ENCODE measurements at places on chromosomes 12 and 14.

GRCh38 chr12:41325336-41325735 is 137.2 kb downstream of the PDZRN4 start:
- DNase-seq, result no peak

DNA sequence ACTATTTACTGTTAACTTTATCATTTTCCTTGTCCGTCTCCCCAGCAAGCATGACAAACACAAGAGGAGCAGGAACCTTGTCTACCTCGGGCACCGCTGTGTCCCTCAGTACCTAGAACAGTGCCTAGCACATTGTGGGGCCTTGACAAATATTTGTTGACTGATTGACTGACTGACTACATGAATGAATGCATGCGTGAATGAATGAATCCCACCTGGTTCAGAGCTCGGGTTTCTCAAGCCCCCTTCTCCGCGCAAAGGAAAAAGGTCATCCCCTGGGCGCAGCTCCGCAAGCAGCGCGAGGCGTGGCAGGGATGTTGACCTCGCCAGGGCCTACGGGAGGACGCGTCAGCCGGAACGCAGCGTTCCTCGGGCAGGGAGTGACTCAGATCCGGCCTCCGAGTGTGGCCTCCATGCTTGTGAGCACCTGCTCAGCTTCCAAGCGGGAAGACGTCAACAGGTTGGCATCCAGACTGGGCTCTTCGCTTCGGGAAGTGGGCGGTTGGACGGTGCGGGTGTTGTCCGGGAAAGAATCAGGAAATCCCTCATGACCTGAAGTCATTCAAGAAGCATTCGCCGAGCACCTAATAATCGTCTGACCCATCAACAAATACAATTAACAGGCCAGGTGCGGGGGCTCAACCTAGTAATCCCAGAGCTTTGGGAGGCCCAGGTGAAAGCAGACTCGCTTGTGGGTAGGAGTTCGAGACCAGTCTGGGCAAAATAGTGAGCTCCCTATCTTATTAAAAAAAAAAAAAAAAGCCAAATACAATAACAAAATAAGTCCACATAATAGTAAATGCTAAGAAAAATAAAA is 13.9 kb upstream of the UBC start:
- no peak for DNase-seq

DNA sequence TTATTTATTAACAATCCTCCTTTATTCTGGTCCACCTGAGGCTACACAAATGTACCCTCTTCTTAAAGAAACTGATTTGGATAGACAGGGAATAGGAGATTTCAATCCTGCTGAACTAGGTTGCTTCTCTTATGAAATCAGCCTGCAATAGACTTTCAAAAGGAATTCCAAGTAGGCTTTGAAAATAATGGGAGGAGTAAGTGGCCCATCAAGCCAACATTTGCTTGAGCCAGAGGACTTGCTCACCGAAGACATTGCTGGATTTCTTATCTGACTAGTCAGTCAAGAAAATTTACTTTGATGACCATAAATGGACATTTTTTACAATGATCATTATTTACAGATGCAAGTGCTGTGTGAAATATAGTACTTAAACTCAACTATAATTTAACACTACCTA is 82.8 kb upstream of the RASSF8 start:
- DNase-seq, result no peak

GRCh38 chr12:132030367-132031038 is 80.8 kb downstream of the EP400 start:
- no peak for DNase-seq

DNA sequence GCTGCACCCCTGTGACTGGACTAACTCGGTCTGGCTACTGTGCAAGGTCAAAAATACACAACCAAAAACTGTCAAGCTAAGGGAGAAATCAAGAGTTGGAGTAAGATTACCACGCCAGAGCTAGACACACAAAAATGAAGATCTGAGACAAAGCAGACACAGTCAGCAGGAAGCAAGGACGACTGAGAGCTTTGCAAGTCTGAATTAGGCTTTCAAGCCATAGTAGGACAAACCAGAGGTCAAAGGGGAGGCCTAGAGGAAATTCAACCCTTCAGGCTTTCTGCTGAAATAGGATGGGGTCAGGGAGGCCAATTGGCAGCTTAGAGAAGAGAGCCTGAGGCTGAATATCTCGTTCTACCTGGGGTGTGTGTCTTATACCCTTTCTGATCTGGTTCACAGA is 117.3 kb downstream of the LLPH start:
- no peak for DNase-seq

GRCh38 chr12:107233551-107233950 is 140.2 kb upstream of the CRY1 start:
- no peak for DNase-seq

- DNase-seq, result no peak
These were observed 1.1 kb upstream of the RHOF start for GRCh38 chr12:121794534-121795033.

GRCh38 chr12:82326905-82327503 is 31.2 kb downstream of the CCDC59 start:
- no peak for DNase-seq

DNA sequence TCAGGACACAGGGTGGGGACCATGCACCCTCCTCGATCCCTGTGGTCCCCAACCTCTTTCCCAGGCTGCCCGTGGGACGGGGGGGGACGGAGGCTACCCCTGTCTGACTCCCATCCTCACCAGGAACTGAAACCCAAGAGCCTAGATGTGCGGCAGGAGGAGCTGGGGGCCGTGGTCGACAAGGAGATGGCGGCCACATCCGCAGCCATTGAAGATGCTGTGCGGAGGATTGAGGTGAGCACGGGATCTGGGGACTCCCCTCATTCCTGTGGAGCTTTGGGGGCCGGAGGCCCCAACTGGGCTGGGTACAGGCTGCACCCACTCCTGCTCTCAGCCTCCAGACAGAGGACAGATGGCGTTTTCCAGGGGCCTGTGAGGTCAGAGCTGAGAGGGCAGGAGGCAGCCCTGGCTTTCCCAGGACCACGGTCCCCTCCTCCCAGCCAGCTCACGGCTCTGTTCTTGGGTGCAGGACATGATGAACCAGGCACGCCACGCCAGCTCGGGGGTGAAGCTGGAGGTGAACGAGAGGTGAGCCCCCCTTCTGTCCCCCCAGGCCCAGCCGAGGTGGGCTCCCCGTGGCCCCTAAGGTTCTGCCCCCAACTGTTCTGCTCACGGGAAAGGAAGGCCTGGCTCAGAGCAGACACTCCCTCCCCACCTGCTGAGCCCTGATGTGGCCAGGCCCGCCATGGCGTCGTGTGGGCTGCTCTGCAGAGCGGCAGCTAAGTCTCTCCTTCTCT is 24.2 kb downstream of the HIP1R start:
- no peak for DNase-seq

DNA sequence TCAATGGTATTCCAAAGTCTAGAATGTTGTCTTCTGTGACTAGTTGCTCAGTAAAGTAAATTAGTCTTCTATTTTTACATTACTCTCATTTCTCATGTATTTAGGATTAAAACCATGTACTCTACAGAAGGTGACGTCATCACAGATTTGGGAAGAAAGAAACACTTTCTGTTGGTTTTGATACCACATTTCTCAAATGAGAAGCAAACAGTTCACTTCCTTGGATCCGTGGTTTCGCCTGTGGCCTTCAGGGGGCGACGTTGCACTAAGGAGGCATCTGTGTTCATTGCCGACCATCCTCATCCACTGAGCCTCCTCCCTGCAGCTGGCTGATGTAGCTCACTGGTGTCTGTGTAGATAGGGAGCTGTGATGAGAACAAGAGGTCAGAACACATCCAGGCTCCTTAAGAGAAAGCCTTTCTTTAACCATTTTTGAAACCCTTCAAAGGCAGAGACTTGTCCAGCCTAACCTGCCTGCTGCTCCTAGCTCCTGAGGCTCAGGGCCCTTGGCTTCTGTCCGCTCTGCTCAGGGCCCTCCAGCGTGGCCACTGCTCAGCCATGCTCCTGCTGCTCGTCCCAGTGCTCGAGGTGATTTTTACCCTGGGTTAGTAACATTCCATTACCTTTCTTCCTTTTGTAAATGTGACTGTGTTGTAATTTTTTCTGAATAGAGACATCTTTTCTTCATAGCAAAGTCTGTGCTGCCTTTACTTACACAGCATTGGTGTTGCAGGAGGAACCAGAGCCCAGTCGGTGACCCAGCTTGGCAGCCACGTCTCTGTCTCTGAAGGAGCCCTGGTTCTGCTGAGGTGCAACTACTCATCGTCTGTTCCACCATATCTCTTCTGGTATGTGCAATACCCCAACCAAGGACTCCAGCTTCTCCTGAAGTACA is 220.6 kb upstream of the OR4E1 start:
- DNase-seq, result peak; percentile 30

DNA sequence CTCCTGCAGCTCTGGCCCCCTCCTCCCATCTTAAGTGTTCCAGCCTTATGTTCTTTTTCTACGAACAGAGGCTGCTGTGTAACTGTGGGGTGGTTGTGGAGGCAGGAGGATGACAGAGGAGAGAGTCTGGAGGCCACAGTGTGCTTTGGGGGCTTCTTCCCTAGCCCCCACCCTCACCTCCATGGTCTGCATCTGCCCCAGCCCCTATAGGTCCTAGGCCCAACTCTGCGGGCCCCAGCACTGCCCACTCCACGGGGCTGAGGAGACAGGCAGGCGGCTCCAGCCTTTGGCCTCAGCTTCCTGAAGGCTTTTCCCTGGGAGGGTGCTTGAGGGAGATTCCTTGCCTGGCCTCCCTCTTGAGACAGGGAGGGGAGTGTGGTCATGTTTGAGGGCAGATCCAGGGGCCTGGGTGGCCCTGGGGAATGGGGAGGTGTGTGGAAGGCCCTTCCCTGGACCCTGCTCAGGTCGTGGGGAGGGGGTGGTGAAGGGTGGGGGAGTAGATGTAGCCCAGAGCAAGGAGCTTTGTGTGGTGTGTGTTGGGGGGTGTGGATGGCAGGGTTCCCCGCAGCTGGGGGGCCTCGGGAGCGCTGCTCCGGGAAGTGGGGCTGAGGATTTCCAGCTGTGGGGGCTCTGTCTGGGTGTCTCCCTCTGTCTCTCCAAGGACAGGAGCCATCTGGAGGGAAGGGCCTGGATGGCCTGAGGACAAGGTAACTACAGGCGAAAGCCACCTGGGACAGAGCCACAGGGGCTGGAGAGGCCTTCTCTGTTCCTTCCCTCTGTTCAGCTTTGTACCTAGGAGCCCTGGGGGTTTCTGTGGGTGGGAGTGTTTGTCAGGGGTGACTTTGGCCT is 1.1 kb downstream of the SMIM41 start:
- no peak for DNase-seq

GRCh38 chr12:123263196-123263817 is 8.3 kb downstream of the CDK2AP1 start:
- DNase-seq, result no peak

DNA sequence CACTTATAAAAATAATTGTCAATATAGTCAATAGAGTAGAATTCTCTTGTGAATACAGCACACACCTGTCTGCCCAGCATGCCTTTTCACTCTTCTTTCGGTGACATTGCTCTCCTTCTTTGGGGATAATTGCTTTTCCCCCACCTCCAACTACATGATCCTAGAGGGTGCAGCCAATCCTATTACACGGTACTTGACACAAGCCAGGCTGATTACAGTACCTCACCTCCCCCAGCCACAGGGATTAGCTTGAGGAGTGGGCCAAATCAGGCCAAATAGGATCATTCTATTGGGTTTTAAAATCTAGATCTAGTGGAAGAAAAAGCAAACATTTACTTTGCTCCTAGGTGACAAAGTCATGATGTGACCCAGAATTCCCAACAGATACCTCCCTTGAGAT is 16.8 kb upstream of the NFYB start:
- DNase-seq, result no peak

- DNase-seq, result no peak
These were observed 65.6 kb upstream of the RMST start for GRCh38 chr12:97397008-97397407.

DNA sequence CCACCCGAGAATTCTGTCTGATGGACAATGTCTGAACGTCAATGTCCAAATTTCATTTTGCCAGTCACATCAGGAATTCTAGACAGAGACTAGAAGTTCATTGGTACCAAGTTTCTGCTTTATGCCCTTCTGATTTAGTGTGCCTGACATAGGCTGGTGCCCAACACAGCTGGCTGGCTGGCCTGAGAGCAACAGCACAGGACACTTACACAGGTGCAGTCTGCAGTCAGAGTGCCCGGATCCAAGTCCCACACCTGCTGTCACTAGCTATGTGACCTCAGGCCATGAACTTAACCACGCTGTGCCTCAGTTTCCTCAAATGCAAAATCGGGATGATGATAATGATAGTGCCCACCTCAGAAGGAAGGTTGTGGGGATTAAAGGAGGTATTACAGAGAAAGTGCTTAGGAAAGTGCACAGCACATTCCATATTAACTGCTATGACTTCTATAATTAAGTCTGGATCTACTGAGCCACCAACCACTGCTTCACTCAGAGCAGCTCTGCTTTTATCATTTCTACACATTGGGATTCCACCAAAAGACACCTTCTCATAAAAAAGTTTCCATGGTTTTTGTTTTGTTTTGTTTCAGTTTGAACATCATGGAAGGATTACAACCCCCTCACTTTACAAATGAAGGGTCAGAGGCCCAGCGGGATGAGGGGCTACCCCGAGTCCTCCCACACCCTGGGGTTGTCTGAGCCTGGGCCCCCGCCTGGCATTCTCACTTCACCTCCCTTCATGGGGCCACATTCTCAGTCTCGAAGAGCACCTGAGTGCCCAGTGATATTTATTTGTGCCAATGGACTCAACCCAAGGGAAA is 168.8 kb upstream of the BCL2L14 start:
- no peak for DNase-seq

GRCh38 chr12:112869778-112870177 is 37.0 kb upstream of the OAS1 start:
- no peak for DNase-seq

DNA sequence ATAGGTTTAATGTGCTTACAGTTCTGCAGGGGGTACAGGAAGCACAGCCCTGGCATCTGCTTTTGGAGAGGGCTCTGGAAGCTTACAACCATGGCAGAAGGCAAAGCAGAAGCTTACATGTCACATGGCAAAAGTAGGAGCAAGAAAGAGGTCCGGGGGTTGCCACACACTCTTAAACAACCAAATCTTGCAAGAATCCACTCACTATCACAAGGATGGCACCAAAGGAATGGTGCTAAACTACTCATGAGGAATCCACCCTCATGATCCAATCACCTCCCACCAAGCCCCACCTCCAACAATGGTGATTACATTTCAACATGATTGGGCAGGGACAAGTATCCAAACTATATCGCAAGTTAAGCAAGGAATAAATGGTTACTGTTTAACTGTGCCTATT is 255.8 kb upstream of the AVPR1A start:
- no peak for DNase-seq

- no peak for DNase-seq
These were observed 273.9 kb upstream of the RGS6 start for GRCh38 chr14:71658261-71658860.

- DNase-seq, result no peak
These were observed 2.6 kb downstream of the FLRT2 start for GRCh38 chr14:85532374-85533022.
